Fibroblast of villous mesenchyme (primary cell): ENCODE measurements at places on chromosomes 6 and 20.

GRCh38 chr6:70380771-70381416, 32.4 kb upstream of the FAM135A start:
- no peak for DNase-seq

DNA sequence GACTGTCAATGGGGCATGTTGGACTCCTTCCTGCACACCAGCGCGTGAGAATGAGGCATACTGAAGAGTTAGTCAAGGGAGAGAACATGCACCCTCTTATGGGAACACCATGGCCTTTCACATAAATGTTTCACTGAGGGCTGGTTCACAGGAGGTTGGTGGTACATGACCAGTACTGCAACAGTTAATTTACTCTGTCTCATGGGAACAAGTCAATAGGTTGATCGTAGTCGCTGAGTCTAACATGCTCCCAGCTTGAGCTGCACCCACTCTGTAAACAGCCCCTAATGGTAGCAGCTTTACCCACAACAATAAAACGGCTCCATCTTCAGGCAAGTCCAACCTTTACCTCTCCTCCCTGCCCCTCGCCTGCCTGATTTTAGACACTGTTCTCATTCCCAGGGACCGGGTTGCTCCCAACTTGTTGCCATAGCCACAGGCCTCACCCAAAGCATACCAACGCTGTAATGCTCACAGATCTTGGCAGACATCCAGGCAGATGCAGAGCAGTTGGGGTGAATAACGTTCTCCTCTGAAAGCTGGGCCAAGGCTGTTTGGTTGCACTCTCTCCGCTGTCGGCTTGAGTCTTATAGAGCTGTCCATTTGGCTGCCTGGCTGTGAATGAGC, 111.3 kb downstream of the LY86 start:
- DNase-seq: peak; percentile 93

- no peak for DNase-seq
Measured at GRCh38 chr6:166933396-166933795, 23.0 kb downstream of the RNASET2 start.

DNA sequence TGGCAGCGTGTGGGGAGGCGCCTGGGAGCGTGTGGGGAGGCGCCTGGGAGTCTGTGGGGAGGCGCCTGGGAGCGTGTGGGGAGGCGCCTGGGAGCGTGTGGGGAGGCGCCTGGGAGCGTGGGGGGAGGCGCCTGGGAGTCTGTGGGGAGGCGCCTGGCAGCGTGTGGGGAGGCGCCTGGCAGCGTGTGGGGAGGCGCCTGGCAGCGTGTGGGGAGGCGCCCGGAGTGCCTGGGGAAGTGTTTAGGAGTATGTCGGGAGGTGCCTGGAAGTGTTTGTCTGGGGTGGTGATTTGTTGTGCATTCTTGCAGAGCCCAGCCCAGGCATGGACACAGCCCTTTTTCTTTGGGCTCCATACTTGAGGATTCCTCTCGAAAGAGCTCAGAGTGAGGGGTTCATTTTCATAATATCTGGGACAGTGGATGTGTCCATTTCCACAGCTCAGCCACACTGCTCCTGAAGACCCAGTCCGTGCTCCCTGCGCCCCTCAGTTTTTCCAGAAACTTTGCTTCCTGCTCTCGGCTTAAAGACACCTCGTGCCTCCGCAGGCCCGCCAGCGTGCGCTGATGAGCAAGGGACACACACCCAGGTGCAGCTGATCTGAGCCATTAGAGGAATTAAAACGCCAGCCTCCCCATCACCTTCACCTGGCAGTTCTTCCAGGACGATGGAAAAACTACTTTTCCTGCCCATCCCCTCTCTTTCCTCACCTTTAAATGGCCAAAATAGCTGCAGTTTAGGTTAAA, 172.2 kb upstream of the THBS2 start:
- DNase-seq: peak; percentile 77

DNA sequence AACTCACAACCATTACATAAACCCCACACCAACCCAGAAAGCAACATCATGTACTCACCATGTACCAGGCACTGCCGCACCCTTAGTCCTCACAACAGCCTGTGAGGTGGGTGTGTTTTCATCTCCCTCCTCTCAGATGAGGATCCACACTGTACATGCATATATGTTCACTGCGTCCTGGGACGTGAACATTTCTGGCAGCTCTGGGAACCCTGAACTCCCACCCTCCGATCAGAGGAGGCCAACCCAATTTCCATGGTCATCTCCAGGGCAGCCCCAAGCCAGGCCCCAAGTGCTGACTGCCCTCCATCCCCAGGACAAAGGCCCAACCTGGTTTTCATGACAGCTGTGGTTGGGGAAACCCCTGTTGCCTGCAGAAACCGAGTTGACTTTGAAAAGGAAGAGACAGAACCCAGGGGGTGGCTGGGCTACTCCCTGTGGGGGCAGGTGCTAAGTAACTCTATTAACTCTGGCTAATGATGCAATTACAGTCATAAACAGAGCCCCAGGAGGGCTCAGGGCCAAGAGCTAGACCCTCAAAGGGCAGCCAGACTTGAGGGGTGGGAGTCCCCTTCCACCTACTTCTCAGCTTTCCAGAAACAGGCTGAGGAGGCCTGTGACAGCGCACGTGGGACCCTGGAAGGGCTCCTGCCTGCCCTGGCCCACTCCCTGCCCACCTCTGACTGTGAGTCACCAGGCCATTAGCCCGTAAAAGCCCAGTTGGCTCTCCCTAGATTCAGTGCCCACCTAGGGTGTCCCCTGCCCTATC, 2.6 kb downstream of the TFEB start:
- DNase-seq: peak; percentile 18

DNA sequence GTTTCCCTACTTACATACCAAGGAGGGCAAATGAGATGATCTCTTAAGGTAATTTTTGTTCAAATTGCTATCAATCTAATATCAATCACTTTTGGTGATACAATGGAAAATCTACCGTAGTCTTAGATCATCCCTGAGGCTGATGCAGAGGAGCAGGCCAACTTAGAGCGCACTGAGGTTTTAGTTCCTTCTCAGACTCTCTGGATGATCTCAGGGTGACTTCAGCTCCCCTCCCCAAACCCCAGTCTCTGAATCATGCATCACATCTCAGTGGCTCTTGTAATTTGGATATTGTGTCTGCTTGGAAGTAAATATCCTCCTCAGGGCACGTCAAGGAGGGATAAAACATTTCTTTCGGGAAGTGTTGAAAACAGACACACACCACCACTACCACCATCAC, 5.9 kb downstream of the TUBB2B start:
- DNase-seq: no peak
